Gastrocnemius medialis (tissue), 4 donors: ENCODE measurements at places on chromosomes 13 and 19. TPM values are rescaled to one million over a fixed set of nuclear protein-coding genes. Genes with fewer than 3 reads are reported as not detected.

GRCh38 chr13:77619655-77620054 lies 77.8 kb upstream of the SLAIN1 start:
- DNase-seq, result no peak

DNA sequence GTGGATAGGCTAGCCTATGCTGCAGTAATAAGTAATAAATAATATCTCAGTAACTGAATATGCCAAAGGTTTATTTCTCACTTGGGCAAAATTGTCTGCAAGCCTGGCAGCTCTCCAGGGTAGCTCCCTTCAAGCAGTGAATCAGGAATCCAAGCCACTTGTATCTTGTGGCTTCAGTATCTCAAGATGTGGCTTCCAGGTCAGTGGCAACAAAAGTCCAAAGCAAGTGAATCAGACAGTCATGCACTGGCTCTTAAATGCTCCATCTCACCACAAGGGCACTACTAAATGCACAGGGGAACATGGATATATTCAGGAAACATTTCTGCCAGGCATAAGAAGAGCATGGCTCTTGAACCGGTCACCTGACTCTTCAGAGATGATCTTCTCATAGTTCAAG lies 126.3 kb downstream of the KCTD12 start:
- DNase-seq, result no peak

DNA sequence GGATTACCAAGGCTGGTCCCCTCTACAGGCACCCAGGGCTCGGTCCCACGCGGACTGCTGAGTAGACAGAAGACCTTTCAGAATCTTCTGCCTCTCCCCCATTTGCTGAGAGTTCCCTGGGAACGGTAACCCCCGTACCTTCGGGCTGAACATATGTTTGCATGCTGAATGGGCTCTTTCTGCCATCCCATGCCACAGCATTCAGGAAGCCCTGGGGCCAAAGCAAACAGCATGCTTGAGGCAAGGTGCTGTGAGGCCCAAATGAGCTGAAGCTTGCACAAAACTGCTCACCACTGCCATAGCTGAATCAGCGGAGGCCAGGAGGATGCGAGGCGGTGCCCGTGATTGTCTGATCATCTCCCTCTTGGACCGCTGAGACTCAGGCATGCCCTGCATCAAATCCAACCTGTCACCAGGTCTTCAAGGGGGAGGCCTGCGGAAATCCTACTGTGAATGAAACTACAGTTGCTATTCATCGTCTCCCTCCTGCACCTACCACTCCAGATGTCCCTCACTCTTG lies 16.3 kb upstream of the C19orf12 start:
- DNase-seq, result no peak

- DNase-seq, result no peak
Observed at GRCh38 chr19:16338470-16339360, 14.1 kb downstream of the KLF2 start.

GRCh38 chr19:35704218-35704617 lies at the start of gene ZBTB32:
ZBTB32 (plus strand) TSS chr19:35704558; CDS start chr19:35714627, 10,069 bp downstream.
- no peak for DNase-seq

DNA sequence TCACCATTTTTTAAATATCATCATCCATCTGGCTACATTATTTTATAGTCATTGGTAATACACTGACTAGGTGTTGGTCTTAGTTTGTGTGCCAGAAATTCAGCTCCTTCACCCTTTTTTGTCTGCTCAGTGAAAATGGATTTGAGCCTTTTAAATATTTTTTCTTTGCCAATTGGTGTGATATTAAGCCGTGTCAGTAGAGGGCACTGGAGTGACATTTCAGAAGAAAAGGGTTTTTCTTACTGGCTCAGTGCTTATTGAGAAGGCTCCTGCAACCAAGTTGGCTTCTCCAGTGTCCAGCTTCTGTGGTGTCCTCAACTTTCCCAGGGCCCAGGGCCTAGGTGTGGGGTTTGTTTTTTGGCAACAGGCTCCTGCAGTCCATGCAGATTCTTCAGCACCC lies 546.6 kb downstream of the DACH1 start:
- no peak for DNase-seq

- DNase-seq, result no peak
Observed at GRCh38 chr13:64020126-64020525, 2604.5 kb upstream of the PCDH20 start.

GRCh38 chr13:98853771-98854221 lies 101.3 kb upstream of the SLC15A1 start:
- DNase-seq, result peak; percentile 14

PSG11 gene
- total RNA-seq, result not detected

DNA sequence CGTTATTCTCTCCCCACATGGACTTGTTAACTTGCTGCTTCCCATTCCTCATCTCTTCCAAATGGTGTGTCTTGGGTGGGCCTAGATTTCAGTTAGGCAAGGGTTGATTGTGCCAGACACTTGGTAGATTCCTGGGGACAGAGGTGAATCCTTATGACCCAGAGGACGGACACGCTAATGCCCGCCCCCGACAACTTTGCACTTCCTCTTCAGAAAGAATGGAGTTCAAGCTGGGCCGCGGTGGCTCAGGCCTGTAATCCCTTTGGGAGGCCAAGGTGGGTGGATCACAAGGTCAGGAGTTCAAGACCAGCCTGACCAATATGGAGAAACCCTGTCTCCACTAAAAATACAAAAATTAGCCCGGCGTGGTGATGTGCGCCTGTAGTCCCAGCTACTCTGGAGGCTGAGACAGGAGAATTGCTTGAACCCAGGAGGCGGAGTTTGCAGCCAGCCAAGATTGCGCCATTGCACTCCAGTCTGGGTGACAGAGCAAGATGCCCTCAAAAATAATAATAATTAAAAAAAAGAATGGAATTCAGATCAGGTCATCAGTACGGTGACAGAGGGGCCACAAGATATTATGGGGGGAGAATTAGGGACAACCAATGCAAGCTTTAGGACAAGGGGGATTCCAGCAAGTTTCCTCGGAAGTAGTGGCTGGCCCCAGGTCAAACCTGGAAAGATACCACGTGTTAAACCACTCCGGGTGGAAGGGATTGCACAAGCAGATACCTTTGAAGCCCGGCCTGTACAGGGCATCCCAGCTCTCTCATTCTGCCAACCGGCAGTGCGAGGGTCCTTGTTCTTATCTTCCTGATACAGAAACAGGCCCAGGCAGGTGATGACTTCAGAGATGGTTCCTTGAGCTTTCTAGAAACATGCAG lies 2.7 kb downstream of the MYO9B start:
- no peak for DNase-seq

DNA sequence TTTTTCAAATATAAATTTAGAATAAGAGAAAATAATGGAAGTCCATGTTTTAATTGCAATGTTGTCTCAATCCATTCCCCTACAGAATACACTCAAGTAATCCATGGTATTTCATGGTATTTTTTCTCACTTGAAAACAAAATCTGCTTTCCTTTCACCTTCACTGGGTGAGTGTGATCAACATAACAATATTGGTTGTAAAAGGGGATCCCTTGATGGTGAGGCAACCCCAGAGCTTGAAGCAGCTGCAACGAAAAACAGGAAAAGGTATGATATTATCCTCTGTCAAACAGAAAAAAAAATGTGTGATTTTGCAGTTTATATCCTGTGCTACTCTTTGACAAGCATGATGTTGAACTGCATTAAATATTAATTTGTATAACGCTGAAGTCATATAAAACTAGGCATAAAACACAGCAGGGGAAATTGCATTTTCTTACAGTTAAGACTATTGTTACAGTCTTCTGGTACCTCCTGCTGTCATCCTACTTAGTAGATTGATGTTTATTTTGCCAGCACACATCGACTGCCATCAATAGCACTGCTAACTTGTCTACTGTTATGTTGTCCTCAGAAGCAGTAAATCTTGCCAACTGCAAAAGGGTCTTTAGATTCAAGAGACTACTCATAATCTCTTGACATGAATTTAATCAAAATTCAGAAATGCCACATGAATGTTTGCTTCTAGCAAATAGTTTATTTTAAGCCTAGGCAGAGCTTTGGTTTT lies 373.1 kb upstream of the MIR17HG start:
- no peak for DNase-seq

DNA sequence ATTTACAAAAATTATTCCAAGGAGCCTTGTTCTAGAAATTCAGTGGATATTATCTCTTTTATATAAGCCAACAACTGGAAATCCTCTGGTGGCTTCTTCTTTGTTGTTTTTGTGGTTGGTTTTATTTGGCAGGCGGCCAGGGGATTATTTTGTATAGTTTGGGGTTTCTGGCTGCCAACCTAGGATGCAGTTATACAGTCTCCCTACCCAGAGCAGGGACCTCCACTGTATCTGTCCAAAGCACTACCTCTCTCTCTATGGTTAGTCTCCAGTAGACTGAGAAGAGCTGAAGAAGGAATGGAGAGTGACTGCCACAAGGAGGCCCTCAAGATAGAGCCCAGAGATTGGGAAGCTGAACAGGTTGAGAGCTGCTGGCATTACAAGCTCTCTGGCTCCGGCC lies 80.2 kb downstream of the ZAR1L start:
- DNase-seq, result no peak

DNA sequence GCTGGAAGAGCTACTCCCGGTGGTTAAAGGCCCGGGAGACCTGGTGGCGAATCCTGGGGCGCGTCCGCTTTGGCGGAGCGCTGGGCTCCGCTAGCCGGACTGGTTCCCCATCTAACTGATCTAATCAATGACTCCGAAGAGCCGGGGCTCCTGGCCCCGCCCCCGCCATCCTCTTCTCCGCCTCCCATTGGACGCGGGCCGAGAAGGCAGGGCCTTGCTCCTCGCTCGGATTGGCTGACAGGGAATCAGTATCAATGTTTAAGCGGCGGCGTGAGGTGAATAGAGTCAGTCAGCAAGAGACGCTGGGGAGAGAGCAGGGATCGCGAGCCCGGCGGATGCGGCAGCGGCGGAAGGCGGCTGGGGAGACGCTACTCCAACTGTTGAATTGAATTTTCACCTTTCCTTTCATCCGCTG lies 1.7 kb upstream of the PCDH17 start:
- DNase-seq, result peak; percentile 42

DNA sequence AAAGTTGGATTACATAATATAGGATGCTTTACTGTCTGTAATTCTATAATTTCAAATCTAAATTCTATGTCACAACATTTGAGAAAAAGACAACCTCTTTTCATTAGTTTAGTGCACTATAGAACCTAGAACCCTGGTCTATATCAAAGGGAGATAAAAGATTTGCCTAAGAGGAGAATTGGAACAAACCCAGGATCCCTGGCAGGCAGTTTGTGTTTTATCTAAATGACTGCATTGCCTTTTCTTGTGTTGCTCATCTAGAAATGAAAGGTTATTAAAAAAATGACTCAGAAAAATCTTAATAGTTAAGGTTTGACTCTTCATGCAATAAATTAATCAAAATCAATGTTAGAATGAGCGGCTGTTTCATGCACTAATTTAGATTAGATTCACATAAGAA lies 96.7 kb downstream of the PCDH9 start:
- no peak for DNase-seq
